ENCODE measurements at places on chromosomes 1 and 21. TPM values are rescaled to one million over a fixed set of nuclear protein-coding genes. Genes with fewer than 3 reads are reported as not detected.
A peak's percentile ranks its signal among the peaks of the same experiment; 100 is the strongest.

The CASQ2 gene
- 443 TPM for polyA plus RNA-seq

The PTPRU gene
- 13.5 TPM for polyA plus RNA-seq

The NBL1 gene
- 48.5 TPM for polyA plus RNA-seq

The C2CD4D gene
- polyA plus RNA-seq: 0.04 TPM

The LRRC53 gene
- polyA plus RNA-seq: not detected

The ROR1 gene
- 2.9 TPM for polyA plus RNA-seq

The AQP10 gene
- polyA plus RNA-seq: 0.35 TPM

The LGR6 gene
- polyA plus RNA-seq: 3.2 TPM

The SH2D1B gene
- not detected for polyA plus RNA-seq

The FAM72C gene
- not detected for polyA plus RNA-seq

The SEMA6C gene
- 141 TPM for polyA plus RNA-seq

The SHCBP1L gene
- polyA plus RNA-seq: not detected

- DNase-seq: no peak
Measured at GRCh38 chr21:28688381-28688780, 304.3 kb downstream of the LTN1 start.

GRCh38 chr1:245052258-245052657 is 102.5 kb upstream of the KIF26B start:
- DNase-seq: no peak

DNA sequence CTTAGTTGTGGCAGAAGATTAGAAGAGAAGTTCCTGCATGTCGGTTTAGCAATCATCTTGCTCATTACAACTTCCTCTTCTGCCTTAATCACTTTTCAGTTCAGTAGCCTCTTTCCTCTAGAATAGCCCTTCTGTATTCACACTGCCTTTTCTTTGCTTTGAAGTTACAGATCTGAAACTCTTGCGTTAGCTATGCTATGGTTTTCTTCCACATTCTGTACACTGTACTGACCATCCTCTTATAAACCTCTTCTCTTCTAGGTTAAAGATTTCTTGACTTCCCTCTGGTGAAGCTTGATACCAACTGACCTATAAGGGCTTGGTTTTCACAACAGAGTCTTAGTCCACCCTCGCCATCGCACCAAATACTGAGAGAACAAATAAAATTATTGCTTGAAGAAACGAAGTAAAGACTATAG is 35.0 kb downstream of the C21orf91 start:
- no peak for DNase-seq

GRCh38 chr1:64401285-64401684 is 68.6 kb upstream of the CACHD1 start:
- DNase-seq: no peak

DNA sequence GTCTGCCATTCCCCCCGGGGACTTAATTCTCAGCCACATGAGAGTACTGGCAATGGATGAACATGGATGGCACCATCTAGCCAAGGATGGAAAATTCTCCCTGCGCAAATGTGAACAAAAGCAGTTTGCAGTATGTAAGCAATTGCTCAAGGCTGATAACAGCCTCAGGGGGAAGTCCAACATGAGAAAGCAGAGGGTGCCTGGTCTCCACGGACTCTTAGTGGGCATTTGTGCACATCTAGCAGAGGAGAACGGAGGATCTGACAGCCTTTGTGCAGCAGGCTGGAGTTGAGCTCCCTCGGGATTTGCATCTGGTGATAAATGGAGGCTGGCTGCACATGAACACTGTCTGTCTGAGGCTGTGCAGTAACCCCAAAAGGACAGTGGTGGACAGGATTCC is 13.9 kb upstream of the OLIG1 start:
- DNase-seq: no peak

DNA sequence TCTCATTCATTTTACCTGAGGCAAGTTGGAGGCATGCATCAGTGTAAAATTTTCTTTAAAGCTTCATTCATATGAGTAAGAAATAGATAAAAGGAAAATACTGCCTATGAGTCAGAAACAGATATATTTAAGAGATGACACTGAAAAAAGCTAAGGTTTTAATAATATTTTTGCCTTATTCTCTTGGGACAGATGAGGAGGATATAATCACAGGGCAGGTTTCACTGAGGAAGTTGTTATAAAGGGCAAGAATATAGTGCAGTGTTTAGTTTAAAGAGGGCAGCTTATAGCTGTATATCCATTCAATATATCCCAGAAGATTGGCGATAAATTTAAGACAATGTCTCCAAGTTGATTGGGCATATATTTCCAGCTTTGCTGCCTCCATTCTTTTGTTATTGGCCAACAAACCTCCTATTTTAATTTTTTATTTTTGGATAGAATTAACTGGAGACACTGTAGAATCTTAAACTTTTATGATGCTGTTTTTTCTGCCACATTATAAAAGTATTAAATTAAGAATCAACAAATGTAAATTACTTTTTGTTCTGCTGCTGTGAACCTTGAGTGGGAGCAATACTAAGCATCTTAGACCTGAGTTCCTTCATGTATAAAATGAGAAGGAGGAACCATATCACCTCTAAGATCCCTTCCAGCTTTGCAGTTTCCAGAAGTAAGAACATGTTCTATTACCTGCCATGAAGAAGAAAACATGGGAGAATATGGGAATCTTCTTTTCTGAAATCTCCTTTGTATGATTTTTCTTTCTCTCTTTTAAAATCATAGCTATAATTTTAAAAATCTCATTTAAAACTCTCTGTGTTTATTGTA is 171.6 kb downstream of the S1PR1 start:
- DNase-seq: no peak

DNA sequence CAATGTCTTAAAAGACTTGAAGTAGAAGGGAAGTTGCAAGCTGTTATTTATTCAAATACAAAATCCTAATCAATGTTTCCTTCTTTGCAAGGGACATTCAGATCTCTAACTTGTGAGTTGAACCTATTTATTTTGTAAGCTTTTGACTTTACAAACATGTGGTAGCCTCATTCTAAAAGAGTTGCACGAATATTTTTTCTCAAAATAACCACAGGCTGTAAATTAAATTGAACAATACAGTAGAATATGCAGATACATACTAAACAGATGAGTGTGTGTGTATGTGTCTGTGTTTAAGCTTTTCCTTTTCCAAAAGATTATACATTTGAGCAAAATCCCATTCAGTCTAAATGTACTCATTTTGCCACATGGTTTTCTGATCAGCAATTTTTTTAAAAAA is 4.8 kb upstream of the DYNLT5 start:
- DNase-seq: no peak

DNA sequence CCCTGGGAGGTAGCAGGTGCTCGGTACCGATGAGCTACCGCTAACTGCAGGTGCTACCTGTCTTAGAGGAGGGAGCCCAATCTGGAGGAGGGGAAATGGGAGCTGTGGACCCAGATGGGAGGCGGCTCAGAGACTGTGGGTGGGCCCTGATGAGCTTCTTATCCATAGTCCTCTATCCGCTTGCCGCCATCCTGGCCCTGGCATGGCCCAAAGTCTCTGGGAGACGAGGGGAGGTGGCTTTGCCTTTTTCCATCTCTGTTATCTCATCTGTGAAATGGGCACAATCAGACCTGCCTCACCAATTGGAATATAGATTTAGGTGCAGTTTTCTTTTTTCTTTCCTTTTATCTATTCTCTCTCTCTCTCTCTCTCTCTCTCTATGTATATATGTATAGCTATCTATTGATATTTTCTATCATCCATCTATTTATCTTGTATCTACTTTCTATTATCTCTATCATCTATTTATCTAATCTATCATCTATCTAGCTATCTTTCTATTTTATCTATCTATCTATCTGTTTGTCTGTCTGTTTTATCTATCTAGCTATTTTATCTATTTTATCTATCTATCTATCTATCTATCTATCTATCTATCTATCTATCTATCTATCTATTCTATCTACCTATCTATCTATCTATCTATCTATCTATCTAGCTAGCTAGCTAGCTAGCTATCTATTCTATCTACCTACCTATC is 16.5 kb downstream of the TNFRSF1B start:
- no peak for DNase-seq

DNA sequence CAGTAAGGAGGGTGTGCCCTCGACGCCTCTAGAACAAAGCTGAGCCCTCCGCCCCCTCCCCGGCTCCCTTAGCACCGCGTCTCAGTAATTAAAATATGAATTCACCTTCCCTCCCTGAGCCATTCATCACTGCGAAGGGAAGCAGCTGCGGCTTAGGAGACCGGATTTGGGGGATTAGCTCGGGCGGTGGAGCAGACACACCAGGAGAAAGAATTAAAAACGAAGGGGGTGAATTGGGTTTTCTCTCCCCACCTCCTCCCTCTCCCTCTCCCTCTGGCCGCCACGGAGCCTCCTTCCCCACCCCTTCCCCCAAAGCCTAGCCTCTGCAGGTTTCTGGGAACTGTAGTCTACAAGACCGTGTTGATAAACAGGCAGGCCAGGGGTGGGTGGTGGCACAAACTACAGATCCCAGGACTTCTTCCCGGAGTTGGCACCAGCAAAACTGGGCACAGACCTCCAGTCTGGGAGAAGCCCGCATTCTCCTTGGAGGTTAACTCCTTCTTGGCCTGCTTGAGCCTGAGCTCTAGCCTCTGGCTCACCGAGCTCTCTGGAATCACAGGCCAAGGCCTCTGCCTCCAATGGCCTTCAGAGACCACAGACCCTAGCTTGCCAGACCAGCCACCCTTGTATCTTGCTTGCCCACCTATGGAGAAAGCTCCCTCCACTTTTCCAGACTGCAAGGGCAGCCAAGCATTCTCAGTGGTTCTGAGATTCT is 10.8 kb downstream of the BLACAT1 start:
- peak; percentile 45 for DNase-seq

DNA sequence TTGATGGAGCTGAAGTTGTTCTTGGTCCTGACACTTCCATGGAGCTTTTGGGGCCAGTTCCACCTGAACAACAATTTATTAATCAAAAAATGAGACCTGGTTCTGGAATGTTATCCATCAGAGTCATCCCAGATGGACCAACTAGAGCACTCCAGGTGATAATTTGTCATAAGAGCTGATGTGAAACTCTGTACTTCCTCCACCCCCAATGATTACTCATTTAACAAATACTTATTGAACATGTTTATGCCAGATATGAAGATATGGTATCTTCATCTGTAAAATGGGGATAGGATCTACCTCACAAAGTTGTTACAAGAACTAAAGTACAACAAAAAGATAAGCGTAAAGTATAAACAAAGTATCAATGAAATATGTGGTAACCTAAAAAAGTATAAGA is 153.2 kb downstream of the VPS13D start:
- no peak for DNase-seq

GRCh38 chr1:60255565-60255964 is 182.0 kb upstream of the C1orf87 start:
- no peak for DNase-seq

GRCh38 chr1:173996995-173997394 is 25.2 kb downstream of the RC3H1 start:
- DNase-seq: no peak

- no peak for DNase-seq
Measured at GRCh38 chr1:44721485-44722361, 9.2 kb downstream of the RNU5D-1 start.

DNA sequence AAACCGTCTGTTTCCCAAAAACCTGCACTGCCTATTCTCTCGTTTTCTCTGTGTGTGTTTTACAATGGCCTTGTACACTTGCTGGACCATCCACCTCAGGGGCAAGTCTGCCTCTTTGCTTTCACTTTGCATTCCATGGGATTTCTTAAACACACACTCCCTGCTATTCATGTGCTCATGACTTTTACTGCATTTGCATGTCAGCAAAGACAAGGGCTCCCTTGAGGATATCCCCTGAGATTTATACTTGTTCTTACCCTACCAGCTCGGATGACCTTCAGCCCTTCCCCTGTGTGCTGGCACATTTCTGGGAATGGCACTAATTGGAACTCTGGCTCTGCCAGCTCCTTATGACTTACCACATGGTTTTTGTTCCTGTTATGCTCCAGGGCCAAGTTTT is 386.9 kb downstream of the AMY1C start:
- DNase-seq: no peak

DNA sequence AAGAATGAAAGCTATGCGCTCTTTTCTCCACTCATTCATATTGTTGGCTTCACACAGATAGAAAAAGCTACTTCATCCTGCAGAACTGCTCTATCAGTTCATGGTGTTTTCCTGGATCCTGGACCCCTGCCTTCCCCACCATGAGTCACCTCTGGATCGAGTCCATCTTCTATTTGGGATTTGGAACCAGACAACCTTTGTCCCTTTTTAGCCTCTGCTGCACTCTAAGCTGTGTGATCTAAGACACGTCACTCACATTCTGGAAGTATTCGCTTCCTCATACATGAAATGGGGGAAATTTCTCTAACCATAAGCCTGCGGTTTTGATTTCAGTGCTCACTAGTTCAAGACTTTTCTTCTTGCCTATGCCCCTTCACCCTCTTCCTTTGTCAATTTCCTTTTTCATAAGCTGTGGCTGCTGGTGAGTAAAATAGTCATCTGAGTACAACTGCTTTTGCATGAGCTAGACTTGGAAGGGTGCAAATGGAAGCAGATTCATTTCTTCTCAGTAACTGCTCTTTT is 14.1 kb upstream of the DEGS1 start:
- DNase-seq: no peak

GRCh38 chr1:203512848-203513584 is 19.1 kb downstream of the OPTC start:
- DNase-seq: no peak

DNA sequence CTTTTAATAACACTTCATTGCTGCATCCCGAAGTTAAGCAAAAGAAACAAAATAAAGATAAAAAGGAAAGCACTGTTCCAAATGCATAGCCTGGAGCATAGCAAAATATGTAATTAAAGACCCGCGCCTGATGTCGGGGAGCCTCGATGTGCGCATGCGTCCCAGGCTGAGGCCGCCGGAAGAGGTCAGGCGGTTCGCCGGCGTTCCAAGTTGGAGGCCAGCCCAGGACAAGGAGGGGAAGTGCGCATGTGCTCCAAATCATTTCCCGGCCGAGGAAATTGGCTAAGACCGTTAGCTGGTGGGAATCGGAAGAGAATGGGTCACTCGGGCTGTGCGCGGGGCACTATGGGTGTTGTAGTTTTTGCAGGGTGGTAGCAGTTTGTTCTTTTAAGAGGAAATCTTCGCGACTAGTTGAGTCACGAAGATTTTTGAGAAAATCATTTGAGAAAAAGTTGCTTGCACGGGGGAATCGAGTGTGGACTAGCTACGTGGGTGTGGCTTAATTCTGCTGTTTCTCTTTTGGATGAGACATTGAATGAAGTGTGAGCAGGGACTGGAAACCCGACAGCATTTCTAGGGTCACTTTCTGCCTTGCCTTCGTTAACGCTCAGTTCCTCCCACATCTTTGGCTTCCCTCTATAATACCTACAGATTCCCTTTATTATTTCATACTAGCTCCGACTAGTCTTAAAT is 31.0 kb upstream of the CD1D start:
- peak; percentile 98 for DNase-seq

DNA sequence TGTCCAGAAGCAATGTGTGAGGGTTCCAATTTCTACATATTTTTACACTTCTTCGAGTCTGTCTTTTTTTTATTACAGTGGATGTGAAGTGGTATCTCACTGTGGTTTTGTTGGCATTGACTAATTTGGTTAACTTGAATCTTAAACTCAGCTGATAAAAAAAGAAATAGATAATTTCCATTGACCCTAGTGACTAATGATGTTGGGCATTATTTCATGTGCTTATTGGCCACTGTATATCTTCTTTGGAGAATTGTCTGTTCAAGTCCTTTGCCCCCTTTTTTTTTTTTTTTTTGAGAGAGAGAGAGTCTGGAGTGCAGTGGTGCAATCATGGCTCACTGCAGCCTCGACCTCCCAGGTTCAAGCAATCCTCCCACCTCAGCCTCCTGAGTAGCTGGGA is 33.3 kb upstream of the NBPF3 start:
- DNase-seq: no peak

Measured in heart right ventricle (tissue), 16 donors.